K562 (cell line): ENCODE measurements at places on chromosomes 2 and 18.

DNA sequence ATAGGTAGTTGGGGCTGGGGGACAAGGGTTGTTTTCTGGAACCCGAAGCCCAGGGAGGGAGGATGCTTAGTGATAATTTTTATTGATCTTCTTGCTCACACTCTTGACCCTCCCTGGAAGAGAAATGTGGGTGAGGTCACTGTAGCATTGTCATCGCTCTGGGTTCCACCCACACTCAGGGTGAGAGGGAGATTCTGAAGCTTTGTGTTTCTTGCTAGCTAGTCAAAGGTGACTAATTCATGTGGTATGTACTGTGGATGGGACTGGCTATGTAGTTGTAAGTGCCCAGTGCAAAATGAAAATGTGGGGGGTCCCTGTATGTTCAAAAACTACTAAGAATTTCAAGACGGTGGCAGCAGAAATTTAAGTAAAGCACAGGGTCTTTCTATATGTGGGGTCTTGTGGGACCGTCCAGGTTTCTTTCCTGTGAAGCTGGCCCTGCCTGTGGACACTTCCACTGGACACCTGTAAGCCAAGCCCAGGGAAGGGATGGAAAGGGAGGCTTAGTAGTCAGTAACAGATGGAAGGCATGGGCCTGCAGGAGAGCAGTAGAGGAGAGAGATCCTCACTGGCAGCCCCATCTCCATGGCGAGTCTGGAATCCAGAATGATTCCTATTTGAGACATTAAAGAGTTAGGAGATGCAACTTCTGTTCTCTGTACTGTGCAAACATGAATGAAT, 35.0 kb downstream of the TSN start:
- H3K4me3 ChIP-seq = no peak overlapping the region
- H3K27me3 ChIP-seq = peaks cover 38% of the 10 kb centered on the region
- no peak overlapping the region for H3K27ac ChIP-seq

DNA sequence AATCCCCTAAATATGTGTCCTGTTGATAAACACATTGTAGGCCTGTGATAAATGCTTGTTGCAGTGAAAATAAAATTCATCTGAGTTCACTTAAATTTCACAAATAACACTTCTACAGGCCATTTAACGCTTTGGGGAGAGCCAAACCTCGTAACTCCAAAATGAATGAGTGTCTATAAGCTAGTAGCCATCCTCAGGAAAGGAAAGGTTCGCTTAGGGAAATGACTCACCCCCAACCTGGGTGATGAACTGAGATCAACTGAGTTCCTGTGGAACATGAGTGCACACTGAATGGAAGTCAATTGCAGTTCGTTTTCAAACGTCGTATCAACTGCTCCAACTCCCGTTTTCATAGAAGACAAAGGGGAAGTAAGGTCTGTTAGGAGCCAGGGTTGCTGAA, 527.6 kb upstream of the ID2 start:
- no peak overlapping the region for H3K4me3 ChIP-seq
- peaks cover 5% of the 10 kb centered on the region; the same call in 1 of the 3 replicates for H3K27me3 ChIP-seq
- no peaks in the 10 kb centered on the region for H3K4me1 ChIP-seq
- H3K27ac ChIP-seq = no peak overlapping the region
- H3K36me3 ChIP-seq = no peaks in the 10 kb centered on the region

DNA sequence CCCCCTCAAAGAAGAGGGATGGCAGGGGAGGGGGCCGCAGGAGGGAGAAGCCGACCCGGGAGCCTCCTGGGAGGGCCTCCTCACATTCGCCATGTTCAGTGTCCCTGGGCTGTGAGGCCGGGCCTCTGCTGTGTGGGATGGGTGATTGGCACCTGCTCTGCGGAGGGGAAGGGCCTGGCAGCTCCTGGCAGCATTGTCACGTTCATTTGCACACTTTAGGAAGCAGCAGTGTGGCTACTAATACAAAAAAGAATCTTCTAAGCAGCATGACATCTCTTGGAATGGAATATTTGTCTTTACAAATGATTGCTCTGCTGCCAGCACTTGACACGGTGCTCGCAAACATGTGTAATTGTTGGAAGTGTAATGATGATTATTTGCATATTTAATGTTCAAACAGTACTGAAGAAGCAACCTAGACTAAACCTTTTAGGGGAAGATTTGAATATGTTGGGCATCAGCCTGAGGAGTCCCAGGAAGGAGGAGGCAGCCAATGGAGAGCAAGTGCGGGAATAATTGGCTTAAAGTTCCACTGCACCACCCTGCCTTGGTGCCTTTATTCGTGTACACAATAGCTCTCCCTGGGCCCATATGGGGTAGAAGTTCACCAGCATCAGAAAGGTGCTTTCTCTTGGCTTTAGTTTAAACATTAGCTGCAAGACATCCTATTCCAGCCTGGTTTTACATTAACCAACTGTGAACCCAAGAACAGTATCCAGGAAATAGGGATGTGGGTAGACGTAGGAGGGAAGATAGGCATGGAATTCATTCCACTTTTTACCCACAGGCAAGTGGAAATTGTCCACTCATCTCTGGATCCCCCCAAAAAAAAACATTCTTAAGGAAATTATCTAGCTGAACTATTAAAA, 404.9 kb downstream of the TMEM182 start:
- no peak for DNase-seq
- H3K4me3 ChIP-seq = no peak overlapping the region
- no peaks in the 10 kb centered on the region for H3K36me3 ChIP-seq
- no peak overlapping the region for H3K27ac ChIP-seq
- H3K4me1 ChIP-seq = no peaks in the 10 kb centered on the region
- H3K27me3 ChIP-seq = no peaks in the 10 kb centered on the region; the same call in 1 of the 2 replicates

DNA sequence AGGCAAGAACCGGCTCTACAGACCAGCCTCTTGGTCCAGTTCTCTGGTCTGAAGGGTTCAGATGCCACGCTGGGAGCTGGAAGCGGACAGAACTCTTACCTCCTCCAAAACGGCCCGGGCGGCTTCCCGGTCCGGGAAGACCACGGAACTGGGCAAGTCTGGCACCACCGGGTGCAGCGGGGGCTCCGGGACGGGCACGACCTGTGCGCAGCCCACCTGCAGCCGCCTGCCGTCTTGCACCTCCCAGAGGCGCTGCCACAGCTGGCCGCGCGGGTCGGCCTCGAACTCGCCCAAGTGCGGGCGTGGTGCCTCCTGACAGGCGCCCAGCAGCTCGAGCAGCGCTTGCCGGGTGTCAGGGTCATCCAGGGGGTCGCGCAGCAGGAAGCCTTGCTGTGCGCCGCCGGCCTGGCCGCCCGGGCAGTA, 773 bp downstream of the CMPK2 start:
- DNase-seq = no peak
- peak overlapping the region; percentile 86; the same call in 2 of the 3 replicates for H3K27ac ChIP-seq

- H3K4me3 ChIP-seq = no peak overlapping the region
- H3K4me1 ChIP-seq = peaks cover 59% of the 10 kb centered on the region
- H3K27me3 ChIP-seq = no peaks in the 10 kb centered on the region
- DNase-seq = peak; percentile 66
These were observed 80.3 kb downstream of the MBOAT2 start for GRCh38 chr2:8923183-8923582.

- H3K27ac ChIP-seq = no peak overlapping the region
- no peak overlapping the region for H3K4me3 ChIP-seq
- no peaks in the 10 kb centered on the region for H3K36me3 ChIP-seq
- H3K4me1 ChIP-seq = no peaks in the 10 kb centered on the region
- peaks cover 36% of the 10 kb centered on the region for H3K27me3 ChIP-seq
- no peak for DNase-seq
These were observed 284.3 kb downstream of the CYP26B1 start for GRCh38 chr2:71863396-71863795.

- no peaks in the 10 kb centered on the region for H3K27me3 ChIP-seq
- H3K27ac ChIP-seq = no peak overlapping the region
- H3K4me3 ChIP-seq = no peak overlapping the region
- DNase-seq = no peak
- H3K36me3 ChIP-seq = no peaks in the 10 kb centered on the region
- no peaks in the 10 kb centered on the region for H3K4me1 ChIP-seq
These were observed 72.2 kb downstream of the TWIST2 start for GRCh38 chr2:238920053-238920452.

DNA sequence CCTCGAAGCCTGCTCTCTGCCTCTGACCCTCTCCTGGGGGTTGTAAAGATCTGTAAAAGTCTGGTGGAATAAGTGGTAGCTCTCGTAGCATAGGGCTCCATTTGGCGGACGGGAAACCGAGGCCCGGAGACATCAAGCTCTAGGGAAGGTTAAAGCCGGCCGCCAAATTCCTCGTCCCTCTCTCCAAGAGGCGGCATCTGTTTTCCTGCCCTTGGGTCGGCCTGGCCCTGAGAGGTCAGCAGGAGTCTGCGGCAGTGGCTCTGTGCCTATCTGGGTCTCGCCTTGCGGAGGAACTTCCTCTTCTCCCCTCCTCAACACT, 72.4 kb downstream of the TEX51 start:
- peaks cover 54% of the 10 kb centered on the region for H3K27me3 ChIP-seq
- DNase-seq = no peak
- H3K4me3 ChIP-seq = no peak overlapping the region
- peaks cover 18% of the 10 kb centered on the region for H3K4me1 ChIP-seq
- no peaks in the 10 kb centered on the region for H3K36me3 ChIP-seq
- H3K27ac ChIP-seq = no peak overlapping the region

DNA sequence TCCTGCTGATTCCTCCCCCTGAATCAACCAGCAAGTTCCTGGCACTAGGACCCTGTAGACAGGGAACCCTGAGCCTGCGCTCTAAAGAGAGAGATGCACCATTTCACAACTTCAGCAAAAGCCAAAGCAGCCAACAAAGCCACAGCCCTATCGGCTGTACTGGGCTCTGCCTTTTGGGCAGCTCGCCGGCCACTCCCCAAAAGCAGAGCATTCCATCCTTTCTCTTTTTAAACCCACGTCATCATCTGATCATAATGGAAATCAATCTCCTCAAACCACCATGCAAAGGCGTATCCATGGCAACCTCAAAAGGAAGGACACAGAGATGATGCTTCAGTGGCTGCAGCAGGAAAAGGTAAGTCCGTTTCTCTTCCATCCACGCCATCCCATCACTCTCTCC, 5.3 kb upstream of the DCTN1 start:
- peaks cover 20% of the 10 kb centered on the region; the same call in 2 of the 3 replicates for H3K4me1 ChIP-seq
- H3K4me3 ChIP-seq = no peak overlapping the region
- H3K27me3 ChIP-seq = no peaks in the 10 kb centered on the region
- DNase-seq = no peak
- H3K27ac ChIP-seq = no peak overlapping the region

- peaks cover 17% of the 10 kb centered on the region; the same call in 2 of the 3 replicates for H3K27me3 ChIP-seq
- H3K4me3 ChIP-seq = no peak overlapping the region
- DNase-seq = no peak
These were observed 579 bp downstream of the ARHGEF4 start for GRCh38 chr2:130837175-130837810.

GRCh38 chr2:88764850-88765153, 73.3 kb downstream of the RPIA start:
- DNase-seq = no peak
- H3K27ac ChIP-seq = no peak overlapping the region
- no peaks in the 10 kb centered on the region for H3K27me3 ChIP-seq
- H3K4me3 ChIP-seq = no peak overlapping the region

DNA sequence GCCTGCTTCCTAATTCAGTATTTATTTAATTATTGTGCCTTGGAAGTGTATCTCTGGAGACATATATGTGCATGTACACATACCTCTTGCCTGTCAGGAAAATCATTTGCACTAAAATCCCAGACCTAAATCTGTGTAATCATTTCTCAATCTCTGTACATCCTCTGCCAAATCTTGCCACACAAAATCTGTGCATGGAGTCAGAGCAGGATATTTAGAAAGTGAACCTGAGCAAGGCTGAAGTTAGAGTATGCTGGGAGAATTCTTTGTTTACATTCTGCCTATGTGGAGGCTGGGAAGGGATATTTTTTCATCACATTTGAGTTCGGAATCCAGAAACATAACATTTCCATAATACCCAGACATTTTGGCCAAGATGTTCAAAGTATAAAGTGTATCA, 9.3 kb downstream of the XRCC5 start:
- no peaks in the 10 kb centered on the region for H3K27me3 ChIP-seq
- H3K4me1 ChIP-seq = no peaks in the 10 kb centered on the region; the same call in 1 of the 2 replicates
- no peak for DNase-seq
- H3K36me3 ChIP-seq = peaks cover 94% of the 10 kb centered on the region
- no peak overlapping the region for H3K4me3 ChIP-seq

GRCh38 chr2:223052548-223053483, 826 bp downstream of the KCNE4 start:
- no peak for DNase-seq
- H3K4me3 ChIP-seq = no peak overlapping the region
- H3K36me3 ChIP-seq = no peaks in the 10 kb centered on the region
- H3K4me1 ChIP-seq = peaks cover 10% of the 10 kb centered on the region; the same call in 1 of the 2 replicates
- H3K27ac ChIP-seq = no peak overlapping the region
- no peaks in the 10 kb centered on the region for H3K27me3 ChIP-seq

DNA sequence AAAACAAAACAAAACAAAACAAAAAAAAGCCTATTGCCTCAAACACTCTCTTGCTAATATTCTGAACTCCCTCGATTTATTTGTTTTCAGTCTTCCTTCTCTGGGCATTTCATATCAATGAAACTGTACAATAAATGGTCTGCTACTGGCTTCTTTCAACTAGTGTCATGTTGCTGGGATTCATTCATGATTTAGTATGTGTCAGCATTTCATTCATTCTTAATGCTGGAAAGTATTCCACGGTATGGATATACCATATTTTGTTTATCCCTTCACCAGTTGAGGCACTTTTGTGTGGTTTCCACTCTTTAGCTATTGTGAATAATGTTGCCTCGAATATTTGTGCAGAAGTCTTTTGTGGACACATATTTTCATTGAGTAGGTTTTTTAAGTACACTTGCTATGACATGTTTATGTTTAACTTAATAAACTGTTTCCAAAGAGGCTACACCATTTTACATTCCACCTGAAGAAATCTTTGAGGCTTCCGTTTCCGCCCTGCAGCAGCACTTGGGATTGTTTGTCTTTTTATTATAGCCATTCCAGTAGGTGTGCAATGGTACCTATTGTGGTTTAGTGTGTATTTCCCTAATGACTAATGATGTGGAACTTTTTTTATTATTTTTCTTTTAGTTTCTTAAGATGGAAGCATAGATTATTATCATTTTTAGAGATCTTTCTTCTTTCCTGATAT, 543.6 kb upstream of the SOX11 start:
- H3K27ac ChIP-seq = no peak overlapping the region
- no peak for DNase-seq
- H3K4me3 ChIP-seq = no peak overlapping the region

- no peaks in the 10 kb centered on the region for H3K27me3 ChIP-seq
- no peaks in the 10 kb centered on the region for H3K4me1 ChIP-seq
- H3K4me3 ChIP-seq = no peak overlapping the region
These were observed 368.4 kb upstream of the SLC8A1 start for GRCh38 chr2:40820319-40820718.

DNA sequence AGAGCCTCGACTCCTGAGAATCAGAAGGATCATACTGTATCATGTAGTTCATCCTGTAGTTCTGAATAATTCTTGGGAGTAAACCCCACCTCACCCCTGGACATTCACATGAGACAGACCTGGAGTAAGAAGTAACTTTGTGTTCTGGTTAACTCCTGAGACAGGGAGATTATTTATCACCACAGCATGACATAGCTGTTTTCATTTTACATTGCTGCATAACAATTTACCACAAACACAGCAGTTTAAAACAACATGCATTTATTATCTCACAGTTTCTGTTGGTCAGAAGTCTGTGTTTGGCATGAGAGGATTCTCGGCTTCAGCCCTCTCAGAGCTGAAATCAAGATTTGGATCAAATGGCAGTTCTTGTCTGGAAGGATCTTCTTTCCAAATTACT, 855.8 kb upstream of the FANCL start:
- H3K4me1 ChIP-seq = no peaks in the 10 kb centered on the region
- H3K36me3 ChIP-seq = no peaks in the 10 kb centered on the region
- no peaks in the 10 kb centered on the region for H3K27me3 ChIP-seq
- no peak overlapping the region for H3K4me3 ChIP-seq
- no peak overlapping the region for H3K27ac ChIP-seq
- no peak for DNase-seq

- no peaks in the 10 kb centered on the region for H3K4me1 ChIP-seq
- no peak overlapping the region for H3K4me3 ChIP-seq
- H3K36me3 ChIP-seq = no peaks in the 10 kb centered on the region
- DNase-seq = no peak
These were observed 9.1 kb downstream of the TWIST2 start for GRCh38 chr2:238856713-238857567.
